ENCODE measurements at places on chromosomes 11 and 22. TPM values are rescaled to one million over a fixed set of nuclear protein-coding genes. Genes with fewer than 3 reads are reported as not detected.

The POU2AF2 gene
- total RNA-seq: not detected

The RASD2 gene
- 1.2 TPM for total RNA-seq

The OR4A16 gene
- not detected for total RNA-seq

The HTATIP2 gene
- 2.1 TPM for total RNA-seq

The PHF21B gene
- 4.6 TPM for total RNA-seq

The NECTIN1 gene
- 18.0 TPM for total RNA-seq

The RPL27A gene
- 1,146 TPM for total RNA-seq
